ENCODE measurements at places on chromosomes 13 and 19. TPM values are rescaled to one million over a fixed set of nuclear protein-coding genes. Genes with fewer than 3 reads are reported as not detected.

GRCh38 chr13:40220299-40220935 lies 446.0 kb downstream of the FOXO1 start:
- DNase-seq = no peak

The MBD3L3 gene
- total RNA-seq = not detected

The KLK2 gene
- not detected for total RNA-seq

The PRKCG gene
- total RNA-seq = not detected

The PRX gene
- 2.8 TPM for total RNA-seq

- peak; percentile 5 for DNase-seq
Observed at GRCh38 chr13:105035092-105035491, 1500.4 kb downstream of the EFNB2 start.

The WASF3 gene
- 12.5 TPM for total RNA-seq

GRCh38 chr13:45896285-45896684 lies 44.7 kb upstream of the SIAH3 start:
- DNase-seq = no peak

The UGGT2 gene
- 27.9 TPM for total RNA-seq

DNA sequence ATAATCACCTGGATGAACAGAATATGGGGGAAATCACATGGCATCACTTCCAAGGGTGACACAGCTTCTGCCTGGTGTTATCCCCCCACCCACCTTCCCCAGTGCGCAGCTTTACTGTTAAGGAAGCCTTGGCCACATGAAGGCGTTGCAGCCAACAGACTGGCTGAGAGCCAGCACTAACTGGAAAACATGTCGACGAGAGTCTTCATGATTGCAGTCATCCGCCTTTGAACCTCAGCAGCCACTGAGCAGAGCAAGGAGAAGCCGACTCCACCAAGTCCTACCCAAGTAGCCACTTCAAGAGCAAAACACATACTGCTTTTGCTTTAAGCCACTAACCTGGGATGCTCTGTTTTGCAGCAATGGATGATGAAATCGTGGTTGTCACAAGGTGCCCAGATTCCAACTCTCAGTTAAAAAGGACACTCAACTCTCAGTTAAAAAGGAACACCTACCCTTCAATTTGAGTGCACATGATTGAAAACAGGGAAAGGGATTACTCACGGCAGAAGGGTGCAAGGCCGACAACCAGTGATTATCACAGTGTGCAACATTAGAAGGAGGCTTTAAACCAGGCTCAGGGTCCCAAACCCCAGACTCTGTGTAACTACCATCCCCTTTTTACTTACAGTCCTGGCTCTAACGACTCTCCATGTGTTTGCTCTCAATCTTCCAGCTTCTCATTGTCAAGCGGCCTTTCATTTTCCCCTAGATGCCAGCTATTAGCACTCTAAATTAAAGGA lies 149.1 kb downstream of the KLF12 start:
- no peak for DNase-seq

GRCh38 chr19:3243819-3244700 lies 19.6 kb downstream of the CELF5 start:
- DNase-seq = peak; percentile 69

- DNase-seq = peak; percentile 81
Observed at GRCh38 chr13:31038834-31039552, 106.5 kb downstream of the TEX26 start.

The OR10H1 gene
- not detected for total RNA-seq

- no peak for DNase-seq
Observed at GRCh38 chr19:53079313-53079924, 23.8 kb downstream of the ZNF160 start.

The CASP14 gene
- not detected for total RNA-seq

- peak; percentile 42 for DNase-seq
Observed at GRCh38 chr13:97130190-97130589, 91.9 kb upstream of the MBNL2 start.

DNA sequence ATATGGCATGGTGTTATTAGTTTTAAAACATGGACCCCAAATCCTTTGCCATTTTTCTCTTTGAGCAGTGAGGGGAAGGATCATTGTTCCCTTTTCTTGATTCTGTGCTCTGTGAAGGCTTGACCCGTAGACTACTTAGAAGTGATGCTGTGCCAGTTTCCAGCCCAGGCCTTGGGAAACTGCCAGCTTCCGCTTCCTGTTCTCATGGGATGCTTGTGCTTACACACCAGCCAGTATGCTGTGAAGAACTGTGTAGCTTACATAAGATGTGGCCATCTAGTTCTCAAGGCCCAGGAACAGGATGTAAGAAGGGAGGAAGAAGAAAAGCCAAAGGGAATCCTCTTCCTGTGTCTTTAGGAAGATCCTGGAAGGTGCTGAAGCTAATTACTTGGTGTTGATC lies 180.9 kb downstream of the PCCA start:
- DNase-seq = peak; percentile 45

- DNase-seq = peak; percentile 49
Observed at GRCh38 chr13:33183431-33184111, 102.0 kb downstream of the STARD13 start.

DNA sequence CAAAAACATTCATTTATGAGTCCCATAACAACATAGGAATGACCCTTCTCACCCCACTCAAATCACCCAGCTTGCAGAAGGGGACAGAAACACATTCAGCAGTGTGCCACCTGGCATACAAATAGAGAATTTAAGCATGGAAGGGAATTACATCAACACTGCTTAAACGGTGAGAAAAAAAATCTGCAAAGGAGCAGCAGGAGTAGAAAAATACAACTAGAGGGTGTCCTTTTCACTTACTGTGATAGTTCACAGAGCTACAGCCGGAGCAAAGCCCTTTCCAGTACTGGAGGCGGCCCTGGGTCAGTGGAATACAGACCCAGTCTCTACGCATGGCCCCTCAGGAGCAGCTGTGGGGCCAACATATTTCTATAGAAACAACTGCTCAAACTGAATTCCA lies 764.3 kb upstream of the ARGLU1 start:
- DNase-seq = no peak

GRCh38 chr13:94701313-94702180 lies 10.8 kb downstream of the SOX21 start:
- no peak for DNase-seq

The COMMD6 gene
- 45.2 TPM for total RNA-seq

The TYROBP gene
- not detected for total RNA-seq

DNA sequence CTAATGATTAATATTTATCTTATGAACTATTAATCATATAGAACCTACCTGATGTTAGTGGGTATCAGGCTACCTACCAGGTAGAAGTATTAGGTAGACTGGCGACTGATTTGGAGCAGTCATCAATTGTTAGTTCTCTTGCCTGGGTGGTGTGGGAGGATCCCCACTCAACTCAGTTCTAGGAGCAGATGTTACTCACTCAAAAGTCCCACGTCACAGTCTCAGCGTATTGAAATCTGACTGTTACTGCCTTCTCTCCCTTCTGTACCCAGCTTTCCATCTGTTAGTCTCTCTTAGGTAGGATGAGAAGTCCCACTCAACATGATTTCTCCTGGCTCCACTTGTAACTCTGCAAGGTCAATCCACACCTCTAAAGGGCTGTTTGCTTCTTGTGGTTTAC lies 102.7 kb downstream of the OLFM4 start:
- no peak for DNase-seq

GRCh38 chr19:46494146-46494940 lies 1.3 kb downstream of the PNMA8B start:
- DNase-seq = no peak

The ZNF524 gene
- 21.9 TPM for total RNA-seq

DNA sequence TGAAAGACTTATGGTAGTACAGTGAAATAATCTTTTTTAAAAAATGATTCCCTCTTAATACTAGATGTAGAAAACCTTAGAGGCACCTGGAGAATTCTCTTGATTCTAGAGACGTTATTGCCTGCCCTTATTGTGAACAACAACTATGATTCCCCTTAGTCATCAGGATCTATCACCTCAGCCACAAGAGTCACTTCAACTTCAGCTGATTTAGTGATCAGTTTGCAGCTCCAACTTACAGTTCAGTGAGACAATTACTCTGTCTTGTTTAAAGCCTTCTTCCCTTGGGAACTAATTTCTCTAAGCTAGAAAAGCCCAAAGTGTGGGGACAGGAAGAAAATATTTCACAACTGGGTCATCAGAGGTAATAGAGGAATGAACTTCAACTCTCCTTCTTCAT lies 254.3 kb upstream of the SLITRK1 start:
- no peak for DNase-seq

The ZNF562 gene
- total RNA-seq = 21.8 TPM

GRCh38 chr13:44350775-44351504 lies 22.7 kb upstream of the SERP2 start:
- DNase-seq = no peak

The KLK1 gene
- not detected for total RNA-seq
